Thyroid gland (tissue), 4 donors: ENCODE measurements at places on chromosomes 4 and X.

DNA sequence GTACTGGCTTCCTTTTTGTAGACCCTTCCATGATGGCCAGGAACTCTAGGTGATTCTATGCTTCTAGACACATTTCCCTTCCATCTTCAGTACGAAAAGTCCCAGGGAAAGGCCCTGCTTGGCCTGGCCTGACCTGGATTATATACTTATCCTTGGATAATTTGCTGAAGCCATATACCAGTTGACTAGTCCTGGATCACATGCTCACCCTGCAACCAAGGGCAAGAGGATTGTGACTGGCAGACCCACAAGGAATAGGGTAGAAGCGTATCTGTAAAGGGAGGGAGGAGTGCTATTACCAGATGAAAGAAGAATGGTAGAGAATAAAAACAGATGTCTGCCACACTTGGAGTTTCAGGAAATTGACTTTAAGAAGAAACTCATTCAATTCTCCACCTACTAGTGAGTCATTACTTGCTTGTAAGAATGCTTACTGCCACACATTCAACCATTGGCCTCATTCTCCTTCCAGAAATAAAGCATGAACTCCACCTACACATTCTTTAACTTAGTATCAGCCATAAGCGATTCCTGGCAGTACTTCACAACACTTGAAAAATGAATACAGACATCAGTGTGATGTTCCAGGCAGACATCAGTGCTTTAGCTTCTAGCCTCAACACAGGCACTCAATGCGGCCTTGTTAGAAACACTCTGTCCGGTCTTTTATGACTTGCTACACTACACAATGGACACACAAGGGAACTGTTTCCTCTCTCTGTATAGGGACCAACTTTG, 141.8 kb downstream of the CBR4 start:
- H3K4me1 ChIP-seq: peaks cover 8% of the 10 kb centered on the region
- no peak overlapping the region for H3K4me3 ChIP-seq
- H3K27me3 ChIP-seq: no peaks in the 10 kb centered on the region
- no peak overlapping the region for H3K27ac ChIP-seq
- no peaks in the 10 kb centered on the region for H3K36me3 ChIP-seq
- DNase-seq: no peak

- no peak for DNase-seq
- no peaks in the 10 kb centered on the region for H3K27me3 ChIP-seq
- H3K36me3 ChIP-seq: peaks cover 41% of the 10 kb centered on the region
- no peaks in the 10 kb centered on the region for H3K4me1 ChIP-seq
These were observed 167.5 kb downstream of the CDS1 start for GRCh38 chr4:84750260-84750959.

GRCh38 chrX:105263801-105264200, 43.3 kb upstream of the TEX13A start:
- no peaks in the 10 kb centered on the region for H3K36me3 ChIP-seq
- H3K4me3 ChIP-seq: no peak overlapping the region
- DNase-seq: no peak
- no peak overlapping the region for H3K27ac ChIP-seq
- no peaks in the 10 kb centered on the region for H3K4me1 ChIP-seq

- peak overlapping the region; percentile 88 for H3K4me3 ChIP-seq
- DNase-seq: peak; percentile 29
- H3K4me1 ChIP-seq: peaks cover 35% of the 10 kb centered on the region
These were observed 876 bp downstream of the KLHL2 start for GRCh38 chr4:165208221-165208652.

GRCh38 chrX:152632445-152633097, 5.1 kb upstream of the GABRQ start:
- DNase-seq: peak; percentile 45
- H3K4me1 ChIP-seq: no peaks in the 10 kb centered on the region
- H3K36me3 ChIP-seq: no peaks in the 10 kb centered on the region
- no peaks in the 10 kb centered on the region for H3K27me3 ChIP-seq

- H3K36me3 ChIP-seq: no peaks in the 10 kb centered on the region
- no peak for DNase-seq
- H3K4me1 ChIP-seq: peaks cover 34% of the 10 kb centered on the region
- H3K27me3 ChIP-seq: no peaks in the 10 kb centered on the region
- no peak overlapping the region for H3K4me3 ChIP-seq
- H3K27ac ChIP-seq: no peak overlapping the region
These were observed 17.6 kb downstream of the LNX1 start for GRCh38 chr4:53573696-53574095.

- no peaks in the 10 kb centered on the region for H3K4me1 ChIP-seq
- H3K27ac ChIP-seq: no peak overlapping the region
- H3K27me3 ChIP-seq: no peaks in the 10 kb centered on the region
These were observed 16.0 kb downstream of the RTL3 start for GRCh38 chrX:78643096-78643495.

- no peak overlapping the region for H3K27ac ChIP-seq
- DNase-seq: no peak
- no peaks in the 10 kb centered on the region for H3K36me3 ChIP-seq
- H3K4me1 ChIP-seq: peaks cover 1% of the 10 kb centered on the region
- H3K27me3 ChIP-seq: no peaks in the 10 kb centered on the region
- no peak overlapping the region for H3K4me3 ChIP-seq
These were observed 12.8 kb upstream of the TMEM131L start for GRCh38 chr4:153453402-153453801.

DNA sequence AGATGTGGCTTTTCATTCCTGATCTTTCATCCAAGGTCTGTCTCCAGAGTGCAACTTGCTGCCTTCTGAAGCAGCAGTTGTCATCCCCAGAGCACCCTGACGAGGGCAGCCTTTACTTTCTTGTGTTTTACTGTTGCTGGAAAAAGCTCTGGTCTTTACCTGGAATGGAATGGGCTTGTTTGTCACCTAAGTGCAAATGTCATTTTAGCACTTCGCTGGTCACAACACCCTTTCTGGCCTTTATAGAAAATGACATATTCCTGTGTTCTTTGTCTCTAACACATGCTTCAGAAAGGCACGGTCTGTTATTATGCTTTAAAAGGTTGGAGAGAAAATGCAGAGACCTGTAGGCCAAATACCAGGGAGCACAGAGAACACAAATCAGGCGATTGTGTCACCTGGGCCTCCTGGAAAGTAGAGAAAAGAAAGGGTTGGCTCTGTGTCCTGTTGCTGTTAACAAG, 332.7 kb upstream of the IGFBP7 start:
- peak overlapping the region; percentile 68 for H3K27ac ChIP-seq
- H3K4me3 ChIP-seq: no peak overlapping the region
- peaks cover 14% of the 10 kb centered on the region for H3K4me1 ChIP-seq
- DNase-seq: peak; percentile 65
- H3K36me3 ChIP-seq: no peaks in the 10 kb centered on the region
- no peaks in the 10 kb centered on the region for H3K27me3 ChIP-seq

DNA sequence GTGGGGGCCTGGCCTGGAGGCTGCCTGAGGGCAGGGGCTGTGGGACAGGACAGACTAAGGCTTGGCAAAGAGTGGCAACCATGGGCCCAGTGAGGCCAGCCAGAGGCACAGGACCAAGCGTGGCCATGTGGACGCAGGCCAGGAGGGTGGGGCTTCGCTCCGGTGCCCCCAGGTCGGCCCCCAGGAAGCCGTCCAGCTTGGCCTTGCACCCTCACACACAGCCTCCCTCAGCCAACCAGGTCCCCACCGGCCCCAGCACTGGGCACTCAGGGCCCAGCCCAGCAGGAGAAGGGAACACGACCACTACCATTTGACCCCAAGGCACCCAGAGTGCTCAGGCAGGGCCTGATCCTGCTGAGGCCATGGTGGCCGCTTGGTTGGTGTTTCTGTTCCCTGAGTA, 57.2 kb downstream of the FAM53A start:
- DNase-seq: no peak
- H3K36me3 ChIP-seq: no peaks in the 10 kb centered on the region
- no peaks in the 10 kb centered on the region for H3K27me3 ChIP-seq
- no peaks in the 10 kb centered on the region for H3K4me1 ChIP-seq
- H3K27ac ChIP-seq: no peak overlapping the region

DNA sequence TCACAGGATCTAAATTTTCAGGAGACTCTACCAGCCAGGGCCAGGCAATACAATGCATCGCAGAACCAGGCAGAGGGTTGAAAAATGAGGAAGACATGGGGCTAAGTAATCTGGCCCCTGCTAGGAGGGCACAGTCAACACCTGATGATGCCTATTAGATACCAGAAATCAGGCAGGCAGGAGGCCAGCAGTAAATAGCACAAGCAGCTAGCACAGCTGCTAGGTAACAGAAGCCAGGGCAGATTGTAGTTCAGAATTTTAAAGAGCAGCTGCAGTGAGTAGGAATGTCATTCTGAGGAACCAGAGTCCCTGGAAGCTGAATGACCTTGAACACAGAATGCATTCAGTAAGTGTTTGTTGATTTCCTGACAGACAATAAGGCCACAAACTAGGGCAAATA, 38.8 kb upstream of the TRPC5OS start:
- no peaks in the 10 kb centered on the region for H3K4me1 ChIP-seq
- H3K27ac ChIP-seq: no peak overlapping the region
- H3K36me3 ChIP-seq: no peaks in the 10 kb centered on the region

- H3K27ac ChIP-seq: no peak overlapping the region
- DNase-seq: no peak
- H3K4me1 ChIP-seq: peaks cover 32% of the 10 kb centered on the region
- no peaks in the 10 kb centered on the region for H3K27me3 ChIP-seq
These were observed 8.4 kb downstream of the HTRA3 start for GRCh38 chr4:8278009-8278395.

DNA sequence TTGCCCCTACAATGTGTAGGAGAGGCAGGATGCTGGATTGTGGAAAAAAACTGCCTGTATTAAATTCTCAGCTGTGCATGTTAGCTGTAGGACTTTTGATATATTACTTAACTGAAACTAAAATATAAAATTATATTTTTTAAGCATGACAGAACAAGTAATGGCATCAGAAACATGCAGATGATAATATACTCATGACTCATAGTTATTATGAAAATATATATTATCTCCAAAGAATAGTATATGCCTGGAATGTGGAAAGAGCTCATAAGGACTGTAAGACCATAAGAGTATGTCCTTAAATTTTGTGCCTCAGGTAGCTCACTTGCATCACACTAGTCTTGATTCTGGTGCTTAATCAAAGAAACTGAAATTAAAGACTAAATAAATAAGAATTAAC, 1100.6 kb downstream of the TECRL start:
- H3K27me3 ChIP-seq: no peaks in the 10 kb centered on the region
- H3K27ac ChIP-seq: no peak overlapping the region
- no peaks in the 10 kb centered on the region for H3K36me3 ChIP-seq

GRCh38 chr4:162952232-162952631, 214.5 kb downstream of the NAF1 start:
- no peaks in the 10 kb centered on the region for H3K4me1 ChIP-seq
- no peaks in the 10 kb centered on the region for H3K27me3 ChIP-seq
- H3K27ac ChIP-seq: no peak overlapping the region
- H3K4me3 ChIP-seq: no peak overlapping the region
- DNase-seq: no peak
- H3K36me3 ChIP-seq: no peaks in the 10 kb centered on the region

- no peaks in the 10 kb centered on the region for H3K36me3 ChIP-seq
- H3K27me3 ChIP-seq: no peaks in the 10 kb centered on the region
- H3K4me3 ChIP-seq: no peak overlapping the region
- H3K27ac ChIP-seq: no peak overlapping the region
- H3K4me1 ChIP-seq: no peaks in the 10 kb centered on the region
- no peak for DNase-seq
These were observed 271.9 kb upstream of the GATB start for GRCh38 chr4:152032722-152033131.

GRCh38 chr4:161448550-161449180, 715.1 kb downstream of the FSTL5 start:
- no peaks in the 10 kb centered on the region for H3K27me3 ChIP-seq
- no peak for DNase-seq
- H3K4me3 ChIP-seq: no peak overlapping the region
- no peaks in the 10 kb centered on the region for H3K36me3 ChIP-seq
- no peaks in the 10 kb centered on the region for H3K4me1 ChIP-seq

DNA sequence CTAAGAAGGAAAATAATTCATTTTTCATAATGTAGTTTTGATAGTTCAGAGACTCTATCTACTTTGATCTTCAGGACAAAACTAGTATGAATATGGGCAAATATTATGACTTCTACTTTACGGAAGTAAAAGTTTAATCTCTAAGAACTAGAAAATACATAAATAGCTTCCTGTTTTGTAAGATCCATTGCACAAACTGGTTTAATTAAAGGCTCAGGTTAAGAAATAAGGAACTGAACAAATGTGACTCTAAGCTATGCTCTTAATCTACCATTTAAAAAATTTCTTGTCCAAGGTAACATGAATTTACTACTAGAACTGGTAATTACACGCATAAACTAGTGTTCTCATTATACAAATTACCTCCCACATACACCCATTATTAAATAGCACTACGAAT, 360.6 kb downstream of the INPP4B start:
- no peak overlapping the region for H3K27ac ChIP-seq
- H3K4me3 ChIP-seq: no peak overlapping the region
- no peaks in the 10 kb centered on the region for H3K36me3 ChIP-seq
- H3K4me1 ChIP-seq: no peaks in the 10 kb centered on the region
- no peaks in the 10 kb centered on the region for H3K27me3 ChIP-seq

DNA sequence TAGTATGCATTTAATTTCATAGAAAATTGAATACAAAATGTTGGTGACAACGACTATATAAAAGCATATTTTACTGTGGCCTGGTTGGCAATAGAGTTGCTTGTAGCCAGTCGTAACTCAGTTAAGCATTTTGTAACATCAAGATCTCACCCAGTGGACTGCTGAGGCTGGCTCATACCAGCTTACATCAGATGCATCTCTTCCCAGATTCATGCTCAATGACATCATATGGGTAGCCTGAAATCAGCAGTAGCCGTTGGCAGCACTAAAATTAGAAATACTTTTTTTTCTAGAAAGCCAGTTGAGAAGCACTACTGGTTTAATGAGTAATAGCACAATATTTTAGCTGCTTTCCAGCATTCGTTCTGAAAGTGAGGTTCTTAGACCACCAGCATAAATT, 341.2 kb downstream of the TECRL start:
- no peak overlapping the region for H3K27ac ChIP-seq
- no peaks in the 10 kb centered on the region for H3K36me3 ChIP-seq
- no peak for DNase-seq
- H3K27me3 ChIP-seq: no peaks in the 10 kb centered on the region

DNA sequence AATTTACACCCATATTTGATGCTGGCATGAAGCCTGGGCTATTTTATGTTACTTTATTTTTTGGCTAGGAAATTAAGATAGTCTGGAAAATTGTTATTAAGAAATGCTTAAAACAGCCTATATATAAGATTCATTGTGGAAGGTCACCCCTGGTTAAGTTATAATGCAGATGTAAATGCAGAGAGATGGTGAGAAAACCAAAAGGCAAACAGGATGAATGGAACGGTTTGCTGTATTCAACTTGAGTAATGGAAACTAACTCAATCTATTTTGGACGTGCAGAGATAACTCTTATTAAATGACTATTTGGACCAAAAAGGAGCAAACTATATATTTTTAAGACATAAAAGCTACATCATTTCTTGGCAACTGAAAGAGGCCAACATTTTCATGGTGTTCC, 446.3 kb upstream of the FRG1 start:
- DNase-seq: no peak
- no peaks in the 10 kb centered on the region for H3K27me3 ChIP-seq
- no peak overlapping the region for H3K27ac ChIP-seq
- H3K36me3 ChIP-seq: no peaks in the 10 kb centered on the region
- no peaks in the 10 kb centered on the region for H3K4me1 ChIP-seq
- H3K4me3 ChIP-seq: no peak overlapping the region
